ENCODE measurements at places on chromosomes 3 and 15.

GRCh38 chr3:186973702-186974101 lies 43.4 kb downstream of the ST6GAL1 start:
- DNase-seq = no peak

GRCh38 chr3:36379872-36380220 lies 458 bp upstream of the STAC start:
- no peak for DNase-seq

GRCh38 chr3:56940976-56941375 lies 119.5 kb upstream of the SPATA12 start:
- DNase-seq = no peak

- no peak for DNase-seq
These were observed 32.4 kb downstream of the THBS1 start for GRCh38 chr15:39613271-39613670.

GRCh38 chr15:79858469-79858868 lies 38.3 kb downstream of the MTHFS start:
- DNase-seq = no peak

DNA sequence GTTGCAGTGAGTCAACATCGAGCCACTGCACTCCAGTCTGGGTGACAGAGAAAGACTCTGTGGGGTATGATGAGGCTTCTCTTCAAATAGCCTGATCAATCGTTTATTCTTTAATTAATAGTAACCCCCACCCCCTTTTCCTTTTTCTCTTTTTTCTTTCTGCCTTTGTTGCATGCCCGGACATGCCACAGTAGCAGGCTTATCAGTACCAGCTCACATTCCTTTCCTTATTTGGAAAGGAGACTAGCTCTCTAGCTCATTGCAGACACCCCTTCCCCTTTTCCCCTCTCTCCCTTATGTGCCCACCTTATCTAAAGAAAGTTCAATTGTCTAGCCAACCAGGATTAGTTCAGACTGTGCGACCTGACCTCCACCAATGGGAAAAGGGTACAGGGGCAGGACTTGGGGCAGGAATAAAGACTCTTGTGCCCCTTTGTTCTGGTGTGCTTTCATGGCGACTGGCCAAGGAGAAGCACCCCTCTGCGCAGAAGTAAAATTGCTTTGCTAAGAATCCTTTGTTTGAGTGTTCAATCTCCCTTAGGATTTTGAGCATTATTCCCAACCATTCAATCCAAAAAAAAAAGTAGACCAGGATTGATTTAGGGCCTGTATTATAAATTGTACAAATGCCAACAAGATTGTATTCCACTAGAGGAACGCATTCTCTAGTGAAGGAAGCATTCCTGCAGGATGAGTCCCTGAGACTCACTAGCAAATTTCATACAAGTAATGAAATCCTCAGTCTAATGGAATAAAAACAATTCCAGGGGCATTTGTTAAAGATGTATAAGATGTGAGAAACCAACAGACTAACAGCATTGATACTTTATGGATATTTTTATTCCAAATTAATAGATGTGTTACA lies 95.8 kb upstream of the SNRPN start:
- DNase-seq = no peak

DNA sequence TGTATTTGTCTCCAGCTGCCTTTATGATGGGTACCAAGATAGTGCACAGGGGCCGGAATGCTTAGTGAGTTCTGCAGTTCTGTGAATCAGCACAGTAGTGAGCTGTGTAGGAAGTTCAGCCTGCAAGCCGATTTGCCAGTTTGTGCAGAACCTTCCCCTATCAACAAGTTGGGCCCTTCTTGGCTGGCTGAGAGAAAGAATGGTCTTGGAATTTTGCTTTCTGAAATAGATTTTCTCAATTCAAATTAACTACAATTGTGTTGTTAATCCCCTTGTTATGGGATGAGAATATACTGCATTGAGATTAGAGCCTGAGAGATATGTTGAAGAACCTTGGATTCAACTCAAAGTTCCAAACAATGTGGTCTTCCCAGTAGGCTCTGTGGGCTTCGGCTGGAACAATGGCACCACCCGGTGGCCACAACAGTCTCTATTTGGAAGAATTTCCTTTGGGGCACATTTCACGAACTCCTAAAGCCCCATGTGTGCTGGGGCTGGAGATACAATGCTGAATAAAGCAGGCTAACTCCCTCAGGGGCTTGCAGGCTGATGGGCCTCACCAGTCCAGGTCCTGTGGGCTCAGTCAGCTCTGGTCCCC lies 59.1 kb downstream of the TRIM42 start:
- peak; percentile 30 for DNase-seq

- no peak for DNase-seq
These were observed 158.2 kb upstream of the ARHGEF26 start for GRCh38 chr3:153963012-153963411.

GRCh38 chr3:106326941-106327695 lies 458.3 kb upstream of the CBLB start:
- DNase-seq = no peak

DNA sequence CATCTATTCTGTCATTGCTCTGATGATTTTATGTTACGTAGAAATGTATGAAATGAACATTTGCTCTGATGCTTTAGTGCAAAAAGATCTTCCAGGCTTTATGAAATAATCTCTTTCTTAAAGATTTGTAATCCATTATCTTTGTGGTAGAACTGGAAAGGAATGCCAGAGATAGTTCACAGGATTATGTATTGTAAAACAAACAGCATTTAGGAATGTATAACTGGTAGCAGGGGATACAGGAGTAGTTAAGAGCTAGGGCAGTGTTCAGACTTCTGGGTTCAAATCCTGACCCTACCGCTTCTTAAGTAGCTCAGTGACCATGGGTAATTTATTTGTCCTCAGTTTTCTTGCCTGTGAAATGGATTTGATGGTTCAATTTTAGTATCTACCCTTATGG lies 429.8 kb upstream of the TPM1 start:
- no peak for DNase-seq

GRCh38 chr3:157859541-157859940 lies 246.7 kb downstream of the SHOX2 start:
- no peak for DNase-seq

DNA sequence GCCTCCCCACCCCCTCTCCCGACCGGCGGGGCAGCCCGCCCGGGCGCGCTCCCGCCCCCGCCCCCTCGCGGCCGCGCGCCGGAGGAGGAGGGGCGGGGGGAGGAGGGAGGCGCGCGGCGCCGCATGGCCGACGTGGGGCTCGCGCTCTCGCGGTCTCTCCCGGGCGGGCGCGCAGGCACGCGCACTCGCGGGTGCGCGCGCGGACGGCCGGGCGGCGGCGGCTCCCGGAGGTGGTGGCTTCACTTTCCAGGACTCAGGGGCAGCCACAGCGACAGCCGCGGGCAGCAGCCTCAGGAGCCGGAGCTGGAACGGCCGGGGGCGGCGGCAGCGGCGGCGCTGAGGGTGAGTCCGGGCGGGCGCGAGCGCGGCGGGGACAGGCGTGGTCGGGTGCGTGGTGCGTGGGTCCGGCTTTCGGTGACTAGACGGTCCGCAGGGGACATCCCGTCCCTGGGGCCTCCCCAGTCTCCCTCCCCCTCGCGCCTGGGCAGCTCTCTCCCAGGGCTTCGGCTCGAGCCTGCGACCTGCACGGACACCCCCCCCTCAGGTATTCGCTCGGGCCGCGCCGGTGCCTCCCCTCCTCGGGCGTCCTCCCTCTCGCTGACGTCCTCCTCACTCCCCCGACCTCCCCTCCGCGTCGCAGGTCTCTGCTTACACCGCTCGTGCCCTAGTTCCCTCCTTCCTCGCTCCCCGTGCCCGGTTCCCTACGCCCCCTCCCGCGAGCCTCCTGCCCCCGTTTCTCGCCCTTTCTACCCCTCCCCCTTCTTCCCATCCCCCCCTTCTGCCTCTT lies at the start of gene UBE2E2:
Gene UBE2E2 (plus strand): TSS at position 407 of the 787 bp plus-strand sequence.
- DNase-seq = peak; percentile 15

DNA sequence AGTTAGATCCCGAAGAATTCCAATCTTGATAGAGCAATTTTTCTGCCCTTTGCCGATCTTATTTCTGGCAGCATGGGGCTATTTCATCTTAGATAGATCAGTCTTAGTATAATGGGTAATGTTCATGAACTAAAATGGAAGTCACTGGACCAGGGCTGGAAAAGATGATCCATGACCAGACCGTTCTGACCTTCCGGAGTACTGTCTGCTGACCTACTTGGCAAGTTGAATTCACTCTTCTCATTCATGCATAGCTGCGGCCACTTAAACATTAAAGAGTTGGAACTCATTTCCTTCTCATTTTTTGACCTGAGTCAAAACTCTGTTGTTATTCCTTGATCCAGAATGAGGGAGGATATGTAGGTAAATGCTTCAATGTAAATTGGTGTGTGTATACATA lies 32.5 kb downstream of the GMNC start:
- DNase-seq = no peak

- no peak for DNase-seq
These were observed 24.2 kb downstream of the LOXL1 start for GRCh38 chr15:73950479-73950830.

DNA sequence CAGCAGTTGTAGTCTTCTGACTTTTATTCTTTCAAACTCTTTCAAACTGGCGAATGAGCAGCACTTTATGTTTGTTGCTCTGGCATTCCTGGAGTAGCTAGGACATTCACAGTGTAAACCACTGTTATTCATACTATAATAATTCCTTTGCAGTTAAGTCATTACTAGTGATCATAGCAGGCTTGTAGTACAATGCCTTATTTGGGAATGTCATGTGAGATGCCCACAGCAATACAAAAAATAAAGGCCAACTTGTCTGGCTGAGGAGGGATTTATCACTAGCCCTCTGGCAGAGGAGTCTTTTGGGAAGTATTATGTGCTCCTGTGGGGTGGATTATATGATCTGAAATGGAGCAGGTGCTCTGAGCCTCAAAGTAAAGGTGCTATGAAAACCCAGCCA lies 197.2 kb downstream of the VGLL3 start:
- DNase-seq = no peak

DNA sequence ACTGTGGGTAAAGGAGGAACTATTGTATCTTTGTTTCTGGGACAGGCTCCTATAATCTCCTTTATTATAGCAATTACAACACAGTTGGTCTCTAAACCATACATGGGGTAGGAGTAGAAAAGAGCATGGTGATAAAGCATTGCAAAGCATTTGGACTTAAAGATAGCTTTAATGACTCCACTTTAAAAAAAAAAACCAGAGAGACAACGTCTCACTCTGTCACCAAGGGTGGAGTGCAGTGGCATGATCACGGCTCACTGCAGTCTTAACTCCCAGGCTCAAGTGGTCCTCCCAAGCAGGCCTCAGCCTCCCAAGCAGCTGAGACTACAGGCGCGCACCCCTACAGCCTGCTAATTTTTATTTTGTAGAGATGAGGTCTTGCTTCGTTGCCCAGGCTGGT lies 68.2 kb downstream of the DENND4A start:
- no peak for DNase-seq

DNA sequence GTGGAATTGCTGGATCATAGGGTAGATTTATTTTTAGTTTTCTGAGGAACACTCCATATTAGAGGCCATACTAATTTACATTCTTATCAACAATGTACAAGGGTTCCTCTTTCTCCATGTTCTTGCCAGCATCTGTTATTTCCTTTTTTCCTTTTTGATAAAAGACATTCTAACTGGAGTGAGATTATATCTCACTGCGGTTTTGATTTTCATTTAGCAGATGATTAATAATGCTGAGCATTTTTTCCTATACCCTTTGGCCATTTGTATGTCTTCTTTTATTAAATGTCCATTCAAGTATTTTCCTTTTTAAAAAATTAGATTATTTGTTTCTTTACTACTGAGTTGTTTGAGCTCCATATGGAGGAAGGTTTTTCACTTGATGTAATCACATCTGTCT lies 1189.5 kb downstream of the ZPLD1 start:
- no peak for DNase-seq

- no peak for DNase-seq
These were observed 76.9 kb upstream of the ABI3BP start for GRCh38 chr3:101069901-101070798.

Measured in NCI-H510A treated with DMSO at 0.1 percent for 48 hours (cell line).